CD4-positive, alpha-beta T cell treated with Interleukin-12 subunit alpha and Interleukin-12 subunit beta, for 1 hour (primary cell): ENCODE measurements at places on chromosomes 12 and 14.

GRCh38 chr14:32047791-32048190, 29.3 kb upstream of the ARHGAP5 start:
- DNase-seq = no peak

DNA sequence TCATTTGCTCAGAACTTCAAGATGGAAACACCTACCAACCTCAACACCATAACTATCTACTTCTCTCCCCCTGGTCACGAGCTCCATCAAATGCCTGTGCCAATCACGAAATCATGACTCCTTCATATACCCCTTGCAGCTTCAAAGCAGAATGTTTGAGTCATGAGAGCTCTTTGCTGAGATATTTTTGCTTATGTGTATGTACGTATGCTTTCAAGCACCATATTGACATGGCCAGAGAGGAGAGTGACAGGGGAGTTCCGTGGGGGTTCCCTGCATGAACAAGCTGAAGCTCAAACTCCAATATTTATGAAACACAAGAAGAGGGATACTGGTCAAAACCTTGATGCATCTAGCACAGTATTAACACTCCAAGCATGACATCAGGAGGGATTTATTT, 374.4 kb downstream of the DPF3 start:
- no peak for DNase-seq

GRCh38 chr14:64190974-64191502, 103.1 kb downstream of the ESR2 start:
- DNase-seq = no peak

DNA sequence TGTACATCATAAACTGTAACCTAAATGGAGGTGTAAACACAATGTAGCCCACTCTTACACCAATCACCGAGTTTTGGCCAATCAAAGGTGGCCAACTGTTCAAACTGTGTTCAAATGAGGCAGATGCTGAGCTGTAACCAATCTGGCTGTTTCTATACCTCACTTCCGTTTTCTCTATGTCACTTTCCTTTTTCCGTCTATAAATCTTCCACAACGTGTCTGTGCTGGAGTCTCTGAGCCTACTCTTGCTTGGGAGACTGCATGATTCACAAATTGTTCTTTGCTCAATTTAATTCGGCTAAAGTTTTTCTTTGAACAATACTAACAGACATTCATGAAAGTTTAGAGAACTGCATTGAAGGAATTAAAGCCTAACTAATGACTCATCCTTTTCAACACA, 547.1 kb upstream of the USP15 start:
- DNase-seq = no peak

GRCh38 chr12:50571786-50572185, 67.0 kb downstream of the DIP2B start:
- no peak for DNase-seq

- DNase-seq = no peak
Measured at GRCh38 chr12:3069714-3070113, 7.5 kb upstream of the TSPAN9 start.

DNA sequence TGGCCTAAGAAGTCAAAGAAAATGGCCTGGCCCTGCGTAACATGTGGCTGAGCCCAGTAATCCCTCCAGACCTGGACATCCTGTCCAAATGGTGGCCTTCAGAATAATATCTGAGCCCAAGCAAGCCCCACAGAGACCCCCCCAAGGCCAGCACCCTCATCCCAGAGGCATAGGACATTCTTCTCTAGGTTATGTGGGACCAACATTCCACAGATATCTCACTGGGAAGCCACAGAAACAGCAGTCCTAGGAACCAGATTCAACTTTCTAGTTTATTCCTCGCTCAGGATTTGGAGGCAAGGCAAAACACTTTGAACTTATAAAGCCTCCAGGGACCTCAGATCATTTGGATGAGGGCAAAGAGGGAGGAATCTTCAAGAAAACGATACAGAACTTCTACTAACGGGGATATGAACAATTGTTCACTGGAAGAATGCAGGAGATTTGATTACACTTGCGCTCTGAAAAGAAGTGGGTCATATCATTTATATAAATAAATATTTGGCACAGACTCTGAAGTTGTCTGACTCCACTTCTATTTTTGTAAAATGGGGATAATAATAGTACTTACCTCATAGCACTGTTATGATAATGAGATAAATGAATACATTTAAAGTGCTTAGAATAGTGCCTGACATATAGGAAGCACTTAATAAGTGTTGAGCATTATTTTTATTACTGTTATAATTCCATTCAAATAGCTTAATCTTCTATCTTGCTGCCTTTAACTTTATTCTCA, 171.5 kb downstream of the NUAK1 start:
- no peak for DNase-seq

DNA sequence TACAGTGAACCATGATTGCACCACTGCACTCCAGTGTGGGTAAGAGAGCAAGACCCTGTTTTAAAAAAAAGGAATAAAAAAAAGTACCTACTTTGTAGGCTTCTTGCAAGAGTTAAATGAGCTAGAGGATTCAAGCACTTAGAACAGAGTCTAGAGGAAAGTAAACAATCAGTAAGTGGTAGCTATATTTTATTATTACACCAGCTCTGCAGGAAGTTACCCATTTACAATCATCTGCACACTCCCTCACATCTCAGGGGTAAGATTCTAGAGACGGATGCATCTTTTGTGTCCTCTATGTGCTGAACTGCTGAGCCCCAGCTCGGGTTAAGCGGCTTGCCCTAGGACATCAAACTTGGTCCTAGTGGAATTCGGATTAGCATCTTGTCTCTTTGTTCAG, 67.3 kb downstream of the KCNK10 start:
- no peak for DNase-seq

GRCh38 chr12:47867495-47867941, 37.3 kb downstream of the VDR start:
- DNase-seq = no peak

GRCh38 chr14:87097015-87097414, 896.0 kb downstream of the GALC start:
- DNase-seq = no peak

- DNase-seq = no peak
Measured at GRCh38 chr12:11758087-11758486, 108.6 kb downstream of the ETV6 start.

- no peak for DNase-seq
Measured at GRCh38 chr12:105374303-105374702, 43.8 kb downstream of the C12orf75 start.

- no peak for DNase-seq
Measured at GRCh38 chr14:31371646-31372045, 48.7 kb downstream of the HEATR5A start.

DNA sequence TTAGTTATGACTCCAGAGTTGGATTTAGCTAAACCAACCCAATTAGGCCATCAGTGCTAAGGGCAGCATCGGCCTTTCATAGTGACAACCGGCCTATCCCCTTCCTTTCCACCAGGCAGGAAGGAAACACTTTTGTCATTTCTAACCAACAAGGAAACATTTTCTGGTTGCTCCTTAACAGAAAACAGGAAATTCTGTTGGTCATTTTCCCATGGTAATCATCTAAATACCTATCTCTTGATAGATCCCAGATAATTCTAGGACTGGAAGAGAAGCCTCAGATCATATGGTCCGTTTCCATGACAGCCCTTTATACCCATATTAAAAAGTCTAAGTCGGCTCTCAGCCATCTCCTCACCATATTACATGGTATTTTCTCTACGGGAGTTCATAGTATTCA, 79.2 kb upstream of the USP44 start:
- no peak for DNase-seq

DNA sequence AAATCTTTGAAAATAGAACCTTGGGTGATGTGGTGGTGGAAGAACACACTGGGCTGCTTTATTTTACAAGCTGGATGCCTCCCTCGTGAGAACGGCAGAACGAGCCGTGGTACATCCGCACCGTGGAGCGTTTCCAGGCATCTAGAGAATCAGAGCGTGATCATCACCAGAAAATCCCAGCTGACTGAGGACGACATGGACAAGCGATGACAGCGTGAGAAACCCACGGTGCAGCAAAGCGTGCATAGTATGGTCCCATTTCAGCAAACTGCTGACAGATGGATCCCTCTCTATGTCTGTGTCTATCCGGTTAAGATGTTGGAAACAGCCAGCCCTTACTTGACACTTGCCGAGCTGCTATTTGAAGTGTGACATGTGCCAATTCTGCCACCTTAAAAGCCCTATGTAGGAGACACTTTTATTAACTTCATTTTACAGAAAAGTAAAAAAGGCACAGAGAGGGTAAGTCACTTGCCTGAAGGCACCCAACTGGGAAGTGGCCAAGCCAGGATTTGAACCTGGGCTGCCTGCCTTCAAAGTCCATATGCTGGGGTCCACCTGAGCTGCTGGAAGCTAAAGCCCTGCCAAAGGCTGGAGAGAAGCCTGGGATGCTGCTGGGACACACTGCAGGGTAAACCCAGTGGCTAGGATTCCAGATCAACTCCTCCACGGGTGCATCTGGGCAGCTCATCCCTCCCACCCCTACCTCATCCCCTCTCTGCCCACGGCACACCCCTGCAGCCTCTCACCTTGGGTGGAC, 14.9 kb downstream of the SCARB1 start:
- no peak for DNase-seq

GRCh38 chr12:72102150-72102549, 163.5 kb downstream of the TPH2 start:
- no peak for DNase-seq
